ENCODE measurements at places on chromosomes 5 and 9.

DNA sequence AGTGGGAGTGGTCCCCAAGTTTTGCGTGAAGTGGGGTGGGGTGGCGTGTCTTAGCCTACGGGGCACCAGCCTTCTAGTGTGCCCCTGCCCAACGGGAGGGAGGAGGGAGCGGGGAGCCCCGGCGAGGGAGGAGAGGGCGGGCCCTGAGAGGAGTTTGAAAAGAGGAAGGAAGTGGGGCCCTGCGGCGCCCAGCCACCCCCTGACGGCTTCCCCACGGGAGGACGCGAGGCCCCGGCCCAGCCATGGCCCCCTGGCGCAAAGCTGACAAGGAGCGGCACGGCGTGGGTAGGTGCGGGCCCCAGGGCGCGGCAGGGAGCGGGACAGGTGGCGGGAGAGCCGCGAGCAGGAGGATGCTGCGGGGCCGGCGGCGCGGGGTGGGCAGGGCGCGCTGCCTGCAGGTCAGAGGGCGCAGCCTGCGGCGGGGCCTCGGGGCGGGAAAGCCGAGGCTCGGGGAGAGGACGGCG, at the start of gene DOCK2:
TSS of gene DOCK2 (plus strand) at position 191 of the 464 bp plus-strand sequence. CDS start at position 243, 52 bp downstream.
- no peak for DNase-seq

GRCh38 chr5:154346427-154346826, 99.4 kb upstream of the SAP30L start:
- no peak for DNase-seq

DNA sequence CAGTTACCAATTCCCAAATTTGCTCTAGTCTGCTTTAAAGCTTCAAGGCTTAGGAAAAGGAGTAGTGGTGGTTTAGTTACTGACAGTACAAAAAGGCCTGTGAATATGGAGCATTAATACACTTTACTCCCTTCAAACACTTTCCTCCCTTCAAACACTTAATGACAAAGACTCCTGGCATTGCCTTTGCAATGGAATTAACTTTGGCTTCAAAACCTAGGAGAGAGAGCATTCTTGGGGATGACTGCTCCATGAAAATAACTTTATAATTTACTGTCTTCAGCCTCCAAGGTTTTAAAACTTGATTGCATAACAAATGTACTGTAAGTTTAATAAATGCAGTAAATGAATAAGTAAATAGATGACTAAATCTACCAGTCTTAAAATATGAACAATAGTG, 185.6 kb downstream of the TRPM3 start:
- DNase-seq, result no peak

DNA sequence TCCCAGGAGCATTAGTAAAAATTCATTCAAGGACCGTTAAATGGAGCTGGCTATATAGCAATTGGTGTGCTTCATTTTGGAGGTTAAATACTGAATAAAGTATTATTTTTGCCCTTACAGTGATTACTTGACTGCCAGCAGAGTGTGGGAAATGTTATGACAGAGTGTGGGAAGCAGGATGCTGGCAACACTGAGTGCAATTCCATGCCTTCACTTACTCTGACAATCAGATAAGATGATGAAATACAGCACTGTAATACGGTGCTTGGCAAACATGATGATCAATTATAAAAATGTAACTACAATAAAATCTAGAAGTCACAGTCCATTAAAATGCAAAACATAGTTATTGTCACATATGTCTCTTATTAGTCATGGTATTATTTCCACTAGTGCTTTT, 651.3 kb downstream of the PTPRD start:
- no peak for DNase-seq

DNA sequence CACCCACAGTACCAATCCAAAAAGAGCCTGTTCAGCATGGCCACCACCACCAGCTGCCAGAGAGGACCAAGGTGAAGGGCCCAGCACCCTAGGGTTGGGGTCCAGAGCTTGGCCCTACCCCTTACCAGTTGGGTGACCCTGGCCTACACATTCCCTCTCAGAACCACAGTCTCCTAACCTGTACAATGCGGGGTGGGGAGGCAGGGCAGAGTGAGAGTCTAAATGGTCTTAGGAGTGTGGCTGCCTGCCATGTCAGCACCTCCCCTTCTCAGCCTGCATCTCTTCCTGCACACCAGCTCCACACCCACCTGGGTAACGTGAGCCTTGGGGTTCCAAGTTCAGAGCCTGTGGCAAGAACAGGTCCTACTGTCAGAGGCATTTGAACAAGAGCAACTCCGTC, 92.2 kb downstream of the C5orf15 start:
- no peak for DNase-seq

DNA sequence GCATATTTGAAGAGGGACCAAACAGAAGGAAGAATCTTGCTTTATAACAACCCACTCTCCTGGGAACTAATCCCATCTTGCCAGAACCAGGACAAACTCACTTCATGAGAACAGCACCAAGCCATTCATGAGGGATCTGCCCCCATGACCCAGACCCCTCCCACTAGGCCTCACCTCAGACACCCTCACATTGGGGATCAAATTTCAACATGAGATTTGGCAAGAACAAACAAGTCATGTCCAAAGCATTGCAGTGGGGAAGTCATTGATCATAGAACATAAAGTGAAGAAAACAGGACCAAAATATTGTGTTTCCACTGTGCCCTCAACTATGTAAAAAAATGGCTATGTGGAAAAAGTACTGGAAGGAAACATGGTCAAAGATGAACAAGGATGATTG, 43.9 kb downstream of the MAP1B start:
- no peak for DNase-seq

- DNase-seq, result no peak
These were observed 7.0 kb upstream of the MAMDC2 start for GRCh38 chr9:70036641-70037040.

DNA sequence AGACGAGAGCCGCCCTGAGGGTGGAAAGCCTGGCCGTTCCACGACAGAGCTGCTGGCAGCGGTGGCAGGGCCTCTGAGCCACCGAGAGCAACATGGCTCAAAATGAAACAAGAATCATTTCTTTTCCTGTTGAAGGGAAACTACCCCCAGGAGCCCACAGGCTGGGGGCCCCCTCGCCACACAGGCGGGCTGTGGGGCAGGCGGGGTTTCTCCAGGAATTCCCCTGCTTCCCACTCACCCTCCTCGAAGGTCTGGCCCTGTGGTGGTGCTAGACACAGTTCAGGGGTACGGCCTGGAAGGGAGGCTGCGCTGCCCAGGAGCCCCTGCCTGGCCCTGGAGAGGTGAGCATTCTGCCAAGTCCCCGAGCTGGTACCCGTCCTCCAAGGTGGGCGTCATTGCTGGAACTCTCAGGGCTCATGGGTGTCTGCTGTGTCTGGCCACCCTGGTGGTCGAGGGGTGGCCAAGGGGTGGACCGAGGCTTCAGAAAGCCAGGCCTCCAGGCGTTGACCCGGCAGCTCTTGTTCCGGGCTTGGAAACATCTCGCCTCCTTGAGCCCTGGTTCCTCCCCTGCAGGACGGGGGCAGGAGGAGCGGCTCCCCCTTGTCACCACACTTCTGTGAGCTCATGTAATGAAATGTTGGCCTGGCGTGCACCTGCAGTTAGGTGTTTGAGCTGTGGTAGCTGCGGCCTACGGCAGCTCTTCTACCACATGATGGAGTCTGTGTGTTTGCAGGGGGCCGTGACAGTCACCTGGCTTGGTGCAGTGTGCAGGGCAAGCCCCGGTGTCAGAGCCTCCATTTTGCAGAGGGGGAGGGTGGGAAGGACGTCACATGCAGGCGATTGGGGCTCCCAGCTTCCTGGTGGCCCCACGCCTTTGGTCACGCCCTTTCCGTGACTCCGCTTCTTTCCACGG, 65.3 kb downstream of the RXRA start:
- DNase-seq, result no peak

DNA sequence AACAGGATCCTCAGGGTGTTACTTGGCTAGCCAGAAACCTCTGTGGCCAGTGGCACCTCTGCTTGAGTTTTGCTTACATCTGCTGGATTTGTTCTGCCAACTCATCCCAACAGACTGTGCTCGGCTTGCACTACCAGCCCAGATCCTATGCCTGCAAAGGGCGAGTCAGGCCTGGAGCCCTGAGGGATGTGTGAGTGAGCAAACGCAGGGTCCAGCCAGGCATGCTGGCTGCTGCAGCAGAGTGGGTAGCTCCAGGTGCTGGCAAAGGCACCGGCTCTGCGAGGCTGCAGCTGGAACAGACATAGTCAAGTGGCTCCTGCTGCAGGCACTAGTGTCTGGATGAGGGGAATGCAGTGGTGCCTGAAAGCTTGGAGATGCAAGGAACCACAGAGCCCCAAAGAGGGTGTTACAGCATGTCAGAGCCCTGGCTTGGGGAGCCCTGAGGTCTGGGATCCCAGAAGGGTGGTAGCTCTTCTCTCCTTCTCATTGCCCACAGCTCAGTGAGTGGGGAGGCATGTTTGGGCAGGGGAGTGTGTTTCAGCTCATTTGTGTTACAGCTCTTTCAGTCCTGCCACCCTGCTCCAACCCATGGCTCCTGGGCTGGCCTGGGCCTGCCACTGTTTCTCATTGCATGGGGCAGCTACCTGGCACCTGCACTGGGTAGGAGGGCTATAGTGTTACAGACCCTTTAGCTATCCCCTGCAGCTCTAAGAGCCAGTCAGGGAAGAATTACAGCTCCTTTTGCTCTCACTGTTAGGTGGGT, 332.6 kb downstream of the TAF11L14 start:
- DNase-seq, result no peak

- DNase-seq, result peak; percentile 29
These were observed 722 bp downstream of the CDC42SE2 start for GRCh38 chr5:131264451-131265099.

DNA sequence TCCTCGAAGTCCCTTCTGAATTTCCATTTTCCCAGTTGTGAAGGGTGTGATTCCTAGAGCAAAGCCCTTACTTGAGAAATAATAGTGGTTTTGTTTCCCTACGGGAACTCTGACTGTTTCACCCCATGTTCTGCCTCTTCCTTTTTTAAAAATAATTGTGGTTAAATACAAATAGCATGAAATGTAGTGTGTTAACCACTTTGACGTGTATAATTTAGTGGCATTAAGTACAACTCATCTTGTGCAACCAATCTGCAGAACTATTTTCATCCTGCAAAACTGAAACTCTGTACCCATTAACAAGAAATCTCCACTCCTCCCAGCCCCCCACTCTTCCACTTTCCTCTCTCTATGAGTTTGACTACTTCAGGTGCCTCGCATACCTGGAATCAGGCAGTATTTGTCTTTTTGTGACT, 35.6 kb upstream of the HAND1 start:
- no peak for DNase-seq

- DNase-seq, result no peak
These were observed 32.1 kb downstream of the NDST1 start for GRCh38 chr5:150540042-150540441.

DNA sequence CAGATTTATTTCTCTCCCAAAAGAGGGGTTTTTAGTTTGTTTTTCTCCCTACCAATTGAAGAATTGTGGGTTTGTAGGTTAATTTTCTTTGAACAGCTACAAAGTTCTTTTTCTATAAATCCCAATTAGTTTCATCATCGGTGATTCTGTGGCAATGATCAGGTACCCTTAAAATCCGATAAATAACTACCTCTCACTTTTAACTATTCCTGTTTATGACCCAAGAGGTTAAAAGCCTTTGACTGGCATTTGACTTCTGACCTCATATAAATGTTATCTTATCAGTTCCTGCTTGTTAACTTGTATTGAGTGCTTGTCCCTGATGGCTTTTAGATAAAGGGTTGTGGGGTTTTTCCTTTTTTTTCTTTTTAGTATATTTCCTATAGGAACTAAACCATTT, 124.4 kb upstream of the TMEM161B start:
- no peak for DNase-seq

DNA sequence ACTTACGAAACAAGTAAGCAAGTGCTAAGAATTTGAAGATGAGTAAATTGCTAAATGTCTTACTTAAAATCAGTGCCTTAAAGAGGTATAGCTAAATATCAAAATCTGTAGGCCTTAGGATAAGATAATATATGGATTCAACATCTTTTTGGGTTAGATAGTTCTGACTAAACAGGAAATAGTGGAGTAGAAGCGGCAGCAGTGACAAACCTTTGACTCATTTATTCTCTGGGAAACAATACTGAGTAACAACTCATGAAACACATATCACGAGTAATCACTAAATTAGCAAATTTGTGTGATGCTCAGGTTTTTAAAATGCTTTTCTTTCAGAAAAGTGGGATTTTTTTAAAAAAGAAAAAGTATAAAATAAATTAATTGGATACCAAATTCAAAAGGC, 762.1 kb upstream of the TYRP1 start:
- DNase-seq, result no peak

DNA sequence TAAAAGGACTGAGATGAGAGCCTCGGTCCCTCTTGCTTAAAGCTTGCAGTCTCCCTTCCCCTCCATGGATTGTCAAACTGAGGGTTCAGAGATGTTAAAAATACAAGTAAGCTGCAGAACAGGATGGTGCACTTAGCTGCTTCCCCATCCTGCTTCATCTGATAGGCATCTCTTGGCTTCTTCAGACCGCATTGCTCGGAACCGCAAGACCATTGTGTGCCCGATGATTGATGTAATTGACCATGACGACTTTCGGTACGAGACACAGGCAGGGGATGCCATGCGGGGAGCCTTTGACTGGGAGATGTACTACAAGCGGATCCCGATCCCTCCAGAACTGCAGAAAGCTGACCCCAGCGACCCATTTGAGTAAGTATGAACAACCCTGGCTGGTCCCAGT, 65.5 kb upstream of the SAP30L start:
- no peak for DNase-seq

Data from SW 1271 (cell line).